ENCODE measurements at places on chromosomes 7 and 10. TPM values are rescaled to one million over a fixed set of nuclear protein-coding genes. Genes with fewer than 3 reads are reported as not detected.

Gene FAM13C
- not detected for total RNA-seq

Gene MKX
- total RNA-seq: 0.63 TPM

Gene NKX2-3
- total RNA-seq: not detected

Gene MNX1
- total RNA-seq: not detected

Gene GJD4
- not detected for total RNA-seq

Gene ZC3HAV1L
- 11.8 TPM for total RNA-seq

Gene ZNF107
- 14.3 TPM for total RNA-seq

Gene RET
- 0.17 TPM for total RNA-seq

Gene RNF148
- total RNA-seq: not detected

Gene LEP
- total RNA-seq: not detected

Gene CPEB3
- total RNA-seq: 1.4 TPM

Gene PILRB
- 27.4 TPM for total RNA-seq

Gene RTKN2
- 5.1 TPM for total RNA-seq

Gene HYAL4
- 0.34 TPM for total RNA-seq

All from activated CD4-positive, alpha-beta memory T cell treated with anti-CD3 and anti-CD28 coated beads for 36 hours (primary cell).